Smooth muscle cell of the umbilical artery (primary cell): ENCODE measurements at places on chromosomes 6 and 20. TPM values are rescaled to one million over a fixed set of nuclear protein-coding genes. Genes with fewer than 3 reads are reported as not detected.

Gene SCGN
- total RNA-seq: not detected in 2 replicates

Gene CD83
- 1.2 and 1.7 TPM in 2 replicates for total RNA-seq

Gene ACTL10
- total RNA-seq: 2.7 and 3.0 TPM in 2 replicates

Gene KLHDC3
- 46.9 and 69.5 TPM in 2 replicates for total RNA-seq

Gene PAX1
- not detected in 2 replicates for total RNA-seq

Gene MDFI
- total RNA-seq: 0.83 and 7.4 TPM in 2 replicates

Gene CYP21A2
- total RNA-seq: 0.14 TPM in 1 of 2 replicates, not detected in the other

Gene AURKA
- total RNA-seq: 4.8 and 29.4 TPM in 2 replicates

Gene FOXA2
- total RNA-seq: not detected in 2 replicates

Gene PARD6B
- total RNA-seq: 0.37 and 0.59 TPM in 2 replicates

Gene PTCRA
- total RNA-seq: not detected in 2 replicates

Gene ARG1
- total RNA-seq: not detected in 2 replicates

Gene ADAM33
- total RNA-seq: 16.4 and 18.7 TPM in 2 replicates

Gene OTOR
- total RNA-seq: not detected in 2 replicates

Gene RIPPLY2
- total RNA-seq: not detected in 2 replicates

Gene TRAPPC3L
- 0.30 TPM in 1 of 2 replicates, not detected in the other for total RNA-seq

Gene WDR27
- total RNA-seq: 19.0 and 28.0 TPM in 2 replicates

Gene CEP85L
- total RNA-seq: 12.5 and 20.8 TPM in 2 replicates

Gene CAGE1
- under 0.01 TPM in 1 of 2 replicates, not detected in the other for total RNA-seq

Gene C20orf204
- total RNA-seq: 0.88 and 0.89 TPM in 2 replicates

Gene MYCT1
- total RNA-seq: 0.46 and 0.59 TPM in 2 replicates

Gene KCNG1
- 108 and 313 TPM in 2 replicates for total RNA-seq

Gene HLA-F
- 4.4 and 8.0 TPM in 2 replicates for total RNA-seq

Gene HLA-DRB1
- total RNA-seq: not detected in 2 replicates

Gene GNMT
- total RNA-seq: 0.30 TPM in 1 of 2 replicates, not detected in the other

Gene HTR1E
- total RNA-seq: not detected in 2 replicates

Gene BMP7
- not detected in 2 replicates for total RNA-seq

Gene KIF6
- total RNA-seq: 0.30 and 0.55 TPM in 2 replicates

Gene PCSK2
- total RNA-seq: not detected in 2 replicates

Gene PLCB4
- 2.5 and 2.7 TPM in 2 replicates for total RNA-seq

Gene BMP6
- 2.1 and 69.2 TPM in 2 replicates for total RNA-seq

Gene MOG
- total RNA-seq: not detected in 2 replicates

Gene KCNS1
- total RNA-seq: 0.59 and 1.9 TPM in 2 replicates

Gene RREB1
- 13.1 and 24.3 TPM in 2 replicates for total RNA-seq

Gene IMPG1
- total RNA-seq: not detected in 2 replicates

Gene AAR2
- 16.9 and 18.1 TPM in 2 replicates for total RNA-seq

Gene KPNA5
- total RNA-seq: 12.8 and 14.0 TPM in 2 replicates

Gene PTGIS
- 5.6 and 28.5 TPM in 2 replicates for total RNA-seq

Gene CAP2
- total RNA-seq: 27.6 and 30.5 TPM in 2 replicates

Gene OR2B6
- not detected in 2 replicates for total RNA-seq

Gene TP53TG5
- total RNA-seq: not detected in 2 replicates

Gene DEFB132
- total RNA-seq: not detected in 2 replicates

Gene IL17A
- not detected in 2 replicates for total RNA-seq

Gene GABRR2
- total RNA-seq: under 0.01 and 0.18 TPM in 2 replicates

Gene HBS1L
- 114 and 178 TPM in 2 replicates for total RNA-seq

Gene MCHR2
- not detected in 2 replicates for total RNA-seq

Gene TRIM10
- not detected in 2 replicates for total RNA-seq
